GM10248 (cell line): ENCODE measurements at places on chromosomes 2 and 18.

GRCh38 chr2:191501561-191502168 lies 176.3 kb upstream of the NABP1 start:
- no peak for DNase-seq

DNA sequence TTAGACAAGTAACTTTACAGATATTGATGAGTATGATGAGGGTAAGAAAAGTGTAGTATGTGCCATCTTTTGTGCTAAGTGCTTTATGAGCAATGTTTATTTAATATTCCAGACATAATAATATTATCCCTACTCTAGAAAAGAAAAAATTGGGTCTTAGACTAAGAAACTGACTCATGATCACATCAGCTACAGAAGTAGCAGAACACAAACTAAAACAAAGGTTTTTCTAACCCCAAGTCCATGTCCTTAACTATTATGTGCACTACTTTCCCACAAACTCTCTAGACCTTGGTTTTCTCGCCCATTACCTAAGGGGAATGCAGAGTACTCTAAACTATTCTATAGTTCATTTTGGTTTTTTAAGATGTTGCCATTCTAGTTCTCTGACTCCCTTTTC lies 64.5 kb downstream of the BAZ2B start:
- DNase-seq: no peak

DNA sequence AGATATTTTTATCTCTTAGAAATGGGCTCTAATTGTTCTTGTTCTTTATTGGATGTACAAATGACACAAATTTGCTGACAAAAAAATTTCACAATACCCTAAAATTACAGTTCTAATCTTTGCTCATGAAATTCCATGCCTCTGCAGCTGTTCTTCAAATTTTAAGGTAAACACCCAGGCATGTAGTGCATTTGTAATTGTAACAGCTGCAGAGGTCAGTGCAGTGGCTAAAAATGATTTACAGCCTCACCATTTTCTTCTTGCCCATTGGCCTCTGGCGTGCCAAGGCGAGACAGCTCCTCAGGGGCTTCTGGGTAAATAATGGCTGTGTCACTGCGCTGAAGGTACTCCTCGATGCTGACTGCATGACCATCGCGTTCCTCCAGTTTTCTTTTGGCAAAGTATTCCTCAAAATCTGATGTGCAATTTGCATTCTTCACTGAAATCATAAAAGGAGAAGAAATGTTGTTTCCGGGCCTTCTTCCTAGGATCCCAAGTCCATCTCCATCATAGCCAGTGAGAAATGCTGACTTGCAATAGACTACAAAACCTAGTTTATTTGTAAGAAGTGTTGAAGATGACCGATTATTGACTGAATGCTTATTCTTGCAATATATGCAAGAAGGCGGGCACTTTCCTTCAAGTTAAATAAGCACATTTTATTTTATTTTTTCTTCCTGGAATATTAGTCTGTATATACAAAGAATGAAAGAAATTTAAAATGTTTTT lies 115.2 kb downstream of the ZEB2 start:
- no peak for DNase-seq

- DNase-seq: no peak
Measured at GRCh38 chr2:1360557-1361250, 52.6 kb upstream of the TPO start.

DNA sequence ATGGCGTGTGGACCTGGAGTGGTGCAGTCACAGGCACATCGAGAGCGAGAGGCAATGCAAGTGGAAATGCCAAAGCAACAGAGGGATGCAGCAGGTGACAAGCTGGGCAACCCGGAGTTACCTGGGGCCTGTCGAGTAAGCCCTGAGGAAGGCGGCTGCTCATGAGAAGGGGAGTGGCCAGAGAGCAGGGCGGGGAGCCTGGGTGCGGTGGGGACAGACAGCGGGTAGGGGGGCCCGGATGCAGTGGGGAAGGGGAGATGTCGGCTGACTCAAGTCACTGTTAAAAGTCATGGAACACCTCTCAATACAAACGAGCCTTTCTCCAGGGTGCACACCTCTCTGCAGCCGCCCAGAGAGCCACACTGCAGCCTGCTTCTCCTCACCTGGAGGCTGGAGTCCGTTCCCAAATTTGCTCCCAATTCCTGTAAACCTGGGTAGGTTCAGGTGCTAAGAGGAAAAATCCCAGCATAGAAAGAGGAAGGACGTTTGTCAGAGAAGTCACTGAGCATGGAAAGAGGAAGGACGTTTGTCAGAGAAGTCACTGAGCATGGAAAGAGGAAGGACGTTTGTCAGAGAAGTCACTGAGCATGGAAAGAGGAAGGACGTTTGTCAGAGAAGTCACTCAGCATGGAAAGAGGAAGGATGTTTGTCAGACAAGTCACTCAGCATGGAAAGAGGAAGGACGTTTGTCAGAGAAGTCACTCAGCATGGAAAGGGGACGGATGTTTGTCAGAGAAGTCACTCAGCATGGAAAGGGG lies 71.7 kb upstream of the TWIST2 start:
- DNase-seq: no peak

DNA sequence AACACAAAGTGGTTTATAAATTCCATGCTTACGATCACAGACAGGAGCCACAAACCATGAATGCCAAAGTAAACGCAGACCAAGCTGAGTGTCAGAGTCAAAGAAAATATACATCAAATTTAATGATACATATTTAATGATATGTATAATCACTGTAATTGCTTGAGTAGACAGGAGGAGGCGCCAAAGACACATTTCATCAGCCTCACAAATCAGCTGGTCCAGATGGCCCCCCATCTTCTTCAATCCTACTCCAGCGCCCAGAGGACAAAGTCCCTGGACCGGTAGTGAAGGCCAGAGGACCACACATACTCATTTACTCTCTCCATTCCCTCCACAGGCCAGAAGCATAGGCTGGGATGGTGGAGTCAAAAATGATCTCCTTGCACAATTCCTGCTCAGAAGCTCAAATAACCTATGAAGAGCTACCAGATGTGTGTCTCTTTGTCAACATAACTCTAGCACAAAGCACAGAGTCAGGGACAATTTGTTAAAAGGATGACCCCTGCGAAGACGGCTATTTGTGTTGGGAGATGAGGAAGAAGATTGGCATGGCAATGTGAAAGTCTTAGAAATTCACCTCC lies 149.3 kb upstream of the PGAP1 start:
- DNase-seq: no peak

DNA sequence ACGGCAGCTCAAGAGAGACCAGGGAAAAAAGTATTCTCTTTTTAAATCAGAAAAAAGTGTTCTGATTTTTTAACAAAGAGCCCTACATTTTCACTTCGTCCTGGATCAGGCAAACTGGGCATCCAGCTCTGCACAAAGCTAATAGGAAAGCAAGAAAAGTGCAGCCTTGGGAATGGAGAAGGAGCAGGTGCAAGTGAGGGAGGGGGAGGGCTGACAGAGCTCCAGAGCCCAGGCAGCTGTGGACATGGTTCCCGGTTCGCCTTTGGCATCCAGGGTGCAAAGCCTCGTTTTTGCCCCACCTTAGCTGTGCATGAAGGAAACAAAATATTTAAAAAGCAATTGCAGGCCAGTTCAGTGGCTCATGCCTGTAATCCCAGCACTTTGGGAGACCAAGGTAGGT lies 82.2 kb downstream of the FAM124B start:
- no peak for DNase-seq

DNA sequence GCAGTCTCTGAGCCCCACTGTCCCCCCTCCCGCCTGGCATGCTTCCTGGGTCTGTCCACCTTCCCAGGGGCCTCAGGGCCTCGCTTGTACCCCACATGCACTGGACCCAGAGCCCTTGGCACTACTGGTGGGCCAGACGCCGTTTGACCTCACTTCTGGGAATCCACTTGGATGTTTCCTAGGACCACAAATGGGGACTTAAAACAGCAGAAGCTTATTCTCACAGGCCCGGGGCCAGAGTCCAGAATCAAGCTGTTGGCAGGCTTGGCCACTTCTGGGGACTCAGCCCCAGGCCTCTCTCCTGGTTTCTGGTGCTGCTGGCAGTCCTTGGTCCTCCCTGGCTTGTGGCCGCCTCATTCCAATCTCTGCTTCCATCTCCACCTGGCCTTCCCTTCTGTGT lies 19.6 kb downstream of the ANO7 start:
- DNase-seq: no peak

DNA sequence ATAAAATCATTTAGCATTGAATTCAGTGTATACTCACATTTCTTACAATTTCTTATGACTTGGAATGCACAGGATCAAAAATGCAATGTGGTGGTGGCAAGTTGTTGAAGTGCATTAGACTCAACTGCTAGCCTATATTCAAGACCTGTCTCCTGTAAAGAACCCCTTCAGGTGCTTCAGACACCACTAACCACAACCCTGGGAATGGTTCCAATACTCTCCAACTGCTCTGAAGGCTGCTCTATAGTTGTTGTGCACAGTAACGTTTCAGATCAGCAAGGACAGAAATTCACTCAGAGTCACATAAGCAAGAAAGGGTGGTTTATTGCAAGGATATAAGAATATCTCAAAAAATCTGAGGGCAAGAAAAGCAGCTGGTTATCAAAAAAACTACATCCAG lies 6.5 kb downstream of the GKN1 start:
- no peak for DNase-seq

DNA sequence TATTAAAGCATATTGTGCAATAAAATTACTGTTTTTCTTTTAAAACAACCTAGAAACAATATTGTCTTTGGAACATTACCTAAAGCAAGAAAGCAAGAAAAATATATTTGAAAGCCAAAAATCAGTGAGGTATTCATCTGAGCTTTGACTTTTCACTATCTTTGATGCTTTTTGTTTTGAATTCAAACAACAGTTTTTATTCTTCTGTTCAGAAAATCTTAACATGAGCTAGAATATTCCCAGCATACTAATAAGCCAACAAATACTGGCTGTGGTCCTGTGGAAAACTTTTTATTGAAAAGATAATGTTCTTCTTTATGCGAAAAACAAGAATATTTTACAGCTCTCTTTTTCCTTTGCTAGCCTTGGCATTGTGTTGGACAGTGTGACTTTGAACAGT lies 19.8 kb downstream of the FAM171B start:
- DNase-seq: no peak

DNA sequence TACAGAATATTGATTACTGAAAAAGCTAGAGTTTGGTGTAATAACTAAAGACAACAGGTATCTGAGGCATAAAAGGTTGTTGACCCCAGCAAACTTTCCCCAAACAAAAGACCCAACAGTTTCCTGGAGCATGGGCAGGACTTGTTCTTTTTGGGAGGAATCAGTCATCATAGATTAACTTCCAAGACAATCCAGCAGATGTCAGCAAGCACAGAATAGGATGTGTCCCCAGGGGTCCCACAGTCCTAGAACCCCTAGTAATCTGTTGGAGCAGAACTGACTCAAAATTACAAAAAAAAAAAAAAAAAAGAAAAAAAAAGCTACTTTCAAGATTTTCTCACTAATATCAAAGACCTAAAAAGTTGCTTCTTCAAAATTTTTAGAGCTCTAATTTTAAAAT lies 564.7 kb upstream of the SLC39A10 start:
- no peak for DNase-seq

DNA sequence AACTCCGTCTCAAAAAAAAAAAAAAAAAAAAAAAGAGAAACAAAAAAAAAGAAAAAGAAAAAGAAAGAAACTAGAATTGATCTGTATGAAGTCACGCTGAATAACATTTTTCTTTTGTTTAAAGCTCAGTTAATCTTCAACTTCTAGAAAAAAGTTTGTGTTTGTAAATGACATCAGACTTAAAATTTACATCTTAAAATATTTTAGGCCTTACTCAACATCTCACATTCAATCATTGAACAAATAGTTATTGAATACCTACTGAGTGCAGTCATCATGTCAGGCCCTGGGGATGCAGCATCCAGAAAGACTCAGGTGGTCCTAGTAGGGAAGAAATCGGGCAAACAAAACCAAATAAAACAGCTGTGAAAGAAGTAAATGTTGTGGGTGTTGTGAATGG lies 292.3 kb upstream of the FANCL start:
- no peak for DNase-seq

GRCh38 chr2:179104736-179105135 lies 54.8 kb upstream of the CCDC141 start:
- no peak for DNase-seq
